Renal cortex interstitium (tissue), 15 donors: ENCODE measurements at places on chromosomes 3 and 15. TPM values are rescaled to one million over a fixed set of nuclear protein-coding genes. Genes with fewer than 3 reads are reported as not detected.

- no peak for DNase-seq
Observed at GRCh38 chr3:29695201-29695600, 414.3 kb downstream of the RBMS3 start.

GRCh38 chr3:11164607-11165006 lies 10.3 kb downstream of the HRH1 start:
- DNase-seq = peak; percentile 16

- no peak for DNase-seq
Observed at GRCh38 chr15:70125605-70126004, 27.9 kb upstream of the TLE3 start.

DNA sequence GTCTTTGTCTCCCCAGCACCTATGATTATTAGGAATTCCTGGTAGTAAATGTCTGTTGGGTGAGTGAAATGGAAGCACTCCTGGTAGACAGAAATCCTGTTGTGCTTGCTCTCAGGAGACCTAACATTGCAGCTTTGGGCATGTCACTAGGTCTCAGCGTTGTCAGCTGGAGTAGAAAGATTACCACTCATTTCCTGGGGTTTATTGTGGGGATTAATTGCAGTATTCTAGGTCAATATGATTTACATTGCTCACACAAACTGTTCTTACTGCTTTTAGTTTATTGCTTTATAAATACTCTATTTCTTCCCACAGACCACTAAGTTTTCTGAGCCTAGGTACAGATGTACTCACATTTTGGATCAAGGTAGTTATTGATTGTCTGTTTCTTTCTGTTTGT lies 5.1 kb downstream of the TSEN2 start:
- no peak for DNase-seq

DNA sequence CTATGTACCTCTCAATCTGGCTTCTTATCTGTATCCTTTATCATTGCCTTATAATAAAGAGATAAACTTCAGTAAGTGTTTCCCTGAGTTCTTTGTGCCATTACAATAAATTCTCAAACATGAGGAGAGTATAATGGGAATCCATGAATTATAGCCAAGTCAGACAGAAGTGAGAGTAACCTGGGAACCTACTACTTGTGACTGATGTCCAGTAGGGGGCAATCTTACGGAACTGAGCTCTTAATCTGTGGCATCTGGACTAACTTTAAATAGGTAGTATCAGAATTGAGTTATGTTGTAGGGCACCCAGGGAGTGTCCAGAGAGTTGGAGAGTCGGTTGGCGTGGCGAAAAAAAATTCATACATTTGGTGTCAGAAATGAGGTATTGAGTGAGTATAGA lies 542.6 kb downstream of the ZBBX start:
- no peak for DNase-seq

DNA sequence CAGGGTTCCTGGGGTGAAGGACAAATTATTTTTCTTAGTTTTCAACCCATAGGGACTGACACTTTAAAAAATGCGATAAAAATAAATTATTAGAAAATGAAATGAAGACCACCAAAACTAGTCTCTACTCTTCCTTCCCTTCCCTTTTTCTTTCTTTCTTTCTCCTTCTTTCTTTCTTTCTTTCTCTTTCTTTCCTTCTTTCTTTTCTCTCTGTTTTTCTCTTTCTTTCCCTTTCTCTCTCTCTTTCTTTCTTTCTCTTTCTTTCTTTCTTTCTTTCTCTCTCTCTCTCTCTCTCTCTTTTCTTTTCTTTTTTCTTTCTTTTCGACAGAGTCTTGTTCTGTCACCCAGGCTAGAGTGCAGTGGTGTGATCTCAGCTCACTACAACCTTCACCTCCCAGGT lies 99.3 kb upstream of the TNFAIP8L3 start:
- DNase-seq = no peak

The MORC1 gene
- polyA plus RNA-seq = 0.57 TPM

The HIGD2B gene
- polyA plus RNA-seq = not detected

The HHATL gene
- 0.54 TPM for polyA plus RNA-seq

The PCOLCE2 gene
- 6.9 TPM for polyA plus RNA-seq
